ENCODE measurements at places on chromosomes 7 and 10.

GRCh38 chr7:104793066-104793465 lies 220.9 kb upstream of the KMT2E start:
- no peak for DNase-seq

DNA sequence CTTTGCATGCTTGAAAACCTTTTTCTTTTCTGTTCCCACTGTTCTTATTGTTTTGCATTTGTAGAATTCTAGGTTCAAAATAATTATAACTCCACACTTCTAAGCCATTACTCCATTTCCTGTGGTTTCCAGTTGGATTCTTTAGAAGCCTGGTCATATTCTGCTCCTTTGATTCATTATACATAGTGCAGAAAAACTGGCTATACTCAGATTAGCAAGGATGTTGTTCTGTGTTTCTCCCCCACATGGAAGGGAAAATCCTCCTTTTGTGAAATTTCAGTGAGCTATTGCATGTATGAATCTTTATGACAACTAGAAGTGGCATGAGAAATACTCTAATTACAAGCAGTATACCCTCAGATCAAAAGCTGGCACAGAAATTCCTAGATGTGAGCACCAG lies 79.5 kb downstream of the SLC13A1 start:
- DNase-seq: no peak

DNA sequence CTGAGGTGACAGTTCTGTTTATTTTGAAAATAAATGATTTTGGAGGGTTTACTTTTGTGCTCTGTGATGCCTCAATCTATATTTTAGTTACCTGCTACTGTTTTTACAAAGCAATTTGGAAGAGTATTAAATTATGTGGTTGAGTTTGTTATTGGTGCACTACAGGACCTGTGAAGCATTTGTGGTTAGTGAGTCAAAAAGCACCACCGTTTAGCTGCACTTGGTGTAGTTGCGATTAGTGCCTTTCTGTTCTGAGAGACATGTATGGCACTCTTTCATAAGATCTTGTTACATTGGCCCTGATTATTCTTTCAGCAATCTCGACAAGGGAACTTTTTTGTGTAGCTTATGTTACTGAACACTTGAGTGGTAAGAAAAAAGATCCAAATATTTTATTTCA lies 132.2 kb downstream of the BBS9 start:
- no peak for DNase-seq

- DNase-seq: no peak
These were observed 18.9 kb downstream of the RCC1L start for GRCh38 chr7:75054744-75055143.

- DNase-seq: no peak
These were observed 61.4 kb downstream of the MGMT start for GRCh38 chr10:129528376-129528978.

- no peak for DNase-seq
These were observed 124.4 kb upstream of the RNF32 start for GRCh38 chr7:156515911-156516790.

- DNase-seq: no peak
These were observed 83.6 kb downstream of the LRRN3 start for GRCh38 chr7:111174510-111174909.

DNA sequence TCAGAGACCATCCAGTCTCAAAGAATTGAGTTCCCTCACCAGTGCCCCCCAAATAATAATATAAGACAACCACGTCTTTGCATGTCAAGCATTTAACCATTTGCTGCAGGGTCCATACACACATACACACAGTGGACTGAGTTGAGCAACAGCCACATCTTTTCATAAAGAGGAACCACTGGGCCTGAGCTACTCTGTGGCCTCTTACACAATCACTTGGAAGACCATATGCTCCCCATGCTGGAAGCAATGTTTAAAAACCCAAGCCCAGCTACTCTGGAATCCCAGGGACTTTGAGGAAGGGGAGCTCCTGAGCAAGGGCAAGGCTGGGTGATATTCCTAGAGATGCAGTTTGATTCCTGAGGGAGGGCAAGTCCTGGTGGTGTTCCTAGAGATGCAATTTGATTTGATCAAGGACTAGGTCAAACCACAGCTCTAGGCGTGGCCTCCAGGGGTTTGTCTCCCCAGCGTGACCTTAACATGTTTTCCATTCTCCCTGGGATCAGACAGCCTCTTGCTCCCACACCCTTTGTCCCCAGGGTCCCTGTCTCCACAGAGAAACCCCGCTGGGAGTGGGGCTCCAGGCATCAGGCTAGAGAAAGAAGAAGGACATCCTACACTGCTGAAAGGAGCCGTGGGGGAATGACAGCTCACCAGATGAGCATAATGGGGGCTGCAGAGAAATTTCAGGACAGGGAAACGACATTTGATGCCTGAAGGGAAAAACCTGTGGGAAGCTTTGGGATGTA lies 376.2 kb upstream of the MGMT start:
- no peak for DNase-seq

- DNase-seq: no peak
These were observed 507 bp downstream of the STN1 start for GRCh38 chr10:103917302-103918052.

DNA sequence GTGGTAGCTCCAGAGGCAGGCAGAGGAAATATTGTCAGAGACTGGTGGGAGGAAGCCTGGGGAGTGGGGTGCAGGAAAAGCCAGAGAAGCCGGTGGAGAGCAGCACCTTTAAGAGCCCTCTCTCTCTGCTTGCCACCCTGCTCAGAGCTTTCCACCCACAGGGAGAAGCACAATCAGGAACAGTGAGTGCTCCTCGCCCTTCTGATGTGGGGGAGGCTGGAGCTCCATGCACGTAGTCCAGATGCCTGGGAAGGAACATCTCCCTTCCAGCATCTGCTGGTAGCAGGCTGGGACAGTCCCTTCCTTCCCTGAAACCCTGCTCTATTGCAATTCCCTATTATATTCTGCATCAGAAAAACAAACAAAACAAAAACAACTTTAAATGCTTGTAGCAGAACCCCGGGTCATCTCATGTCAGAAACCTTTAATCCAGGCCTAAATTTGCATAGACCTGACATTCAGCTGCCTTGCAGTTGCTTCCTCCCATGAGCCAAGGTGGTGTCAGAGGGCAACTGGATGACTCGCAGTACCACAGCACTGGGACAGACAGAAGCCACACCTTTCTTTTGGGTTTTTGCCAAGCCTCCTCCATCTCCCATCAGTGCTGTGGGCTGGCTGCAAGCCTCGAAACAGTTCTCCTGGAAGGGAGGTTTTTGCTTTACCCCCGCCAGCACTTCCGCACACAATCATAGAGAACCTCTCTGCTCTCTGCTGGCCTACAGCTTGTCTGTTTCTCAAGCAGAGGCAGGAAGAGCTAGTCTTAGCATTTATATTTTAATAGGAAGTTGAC lies 13.1 kb downstream of the AVPI1 start:
- no peak for DNase-seq

DNA sequence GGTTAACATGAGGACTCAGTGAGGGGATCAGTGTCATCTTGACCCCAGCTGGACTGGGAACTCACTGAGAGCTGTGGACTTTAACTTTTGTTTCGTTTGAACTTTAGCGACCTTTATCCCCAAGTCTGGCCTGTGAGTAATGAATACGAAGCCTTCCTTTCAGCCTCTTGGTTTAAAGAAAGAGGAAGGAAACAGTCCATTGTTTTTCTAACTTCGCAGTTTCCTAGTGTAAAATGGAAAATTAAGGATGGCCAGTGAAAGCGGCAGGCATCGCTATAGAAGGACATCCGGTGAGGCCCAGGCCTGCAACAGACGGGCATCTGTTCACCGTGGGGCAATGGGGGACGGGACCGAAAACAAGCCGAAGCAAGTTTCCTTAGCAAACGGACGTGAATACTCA lies 44.1 kb upstream of the ADO start:
- DNase-seq: no peak

- DNase-seq: no peak
These were observed 140.7 kb upstream of the CALCR start for GRCh38 chr7:93715234-93715633.
